ENCODE measurements at places on chromosomes 11 and 22. TPM values are rescaled to one million over a fixed set of nuclear protein-coding genes. Genes with fewer than 3 reads are reported as not detected.

DNA sequence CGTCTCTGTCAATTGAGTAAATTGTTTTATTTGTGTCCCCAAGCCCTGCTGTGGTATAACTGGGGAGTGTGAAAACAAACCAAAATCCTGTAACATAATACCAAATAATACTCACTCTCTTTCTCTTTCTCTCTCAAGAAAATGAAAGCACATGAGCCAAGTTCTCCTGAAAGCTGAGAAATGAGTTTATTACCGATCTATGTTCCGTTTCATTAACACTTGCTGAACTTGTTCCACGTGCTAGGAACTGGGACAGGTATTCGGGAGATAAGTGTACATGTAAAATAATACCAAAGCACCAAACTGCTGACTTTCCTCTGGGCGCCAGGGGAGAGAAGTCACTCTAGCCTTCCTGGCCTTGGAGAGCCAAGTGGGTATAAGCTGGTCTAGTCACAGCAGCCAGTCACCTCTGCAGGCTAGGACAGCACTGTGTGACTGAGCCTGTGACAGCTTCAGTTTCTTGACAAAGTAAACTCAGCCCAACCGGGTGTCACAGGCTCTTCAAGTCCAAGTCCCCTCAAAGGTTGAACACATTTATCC, 23.1 kb downstream of the CD6 start:
- DNase-seq = no peak
- H3K27me3 ChIP-seq = peaks cover 8% of the 10 kb centered on the region
- no peaks in the 10 kb centered on the region for H3K4me1 ChIP-seq
- no peak overlapping the region for H3K4me3 ChIP-seq
- no peak overlapping the region for H3K27ac ChIP-seq
- H3K36me3 ChIP-seq = no peaks in the 10 kb centered on the region

GRCh38 chr11:87232320-87232719, 194.6 kb downstream of the TMEM135 start:
- H3K27ac ChIP-seq = no peak overlapping the region
- no peaks in the 10 kb centered on the region for H3K36me3 ChIP-seq
- H3K27me3 ChIP-seq = no peaks in the 10 kb centered on the region
- no peaks in the 10 kb centered on the region for H3K4me1 ChIP-seq

DNA sequence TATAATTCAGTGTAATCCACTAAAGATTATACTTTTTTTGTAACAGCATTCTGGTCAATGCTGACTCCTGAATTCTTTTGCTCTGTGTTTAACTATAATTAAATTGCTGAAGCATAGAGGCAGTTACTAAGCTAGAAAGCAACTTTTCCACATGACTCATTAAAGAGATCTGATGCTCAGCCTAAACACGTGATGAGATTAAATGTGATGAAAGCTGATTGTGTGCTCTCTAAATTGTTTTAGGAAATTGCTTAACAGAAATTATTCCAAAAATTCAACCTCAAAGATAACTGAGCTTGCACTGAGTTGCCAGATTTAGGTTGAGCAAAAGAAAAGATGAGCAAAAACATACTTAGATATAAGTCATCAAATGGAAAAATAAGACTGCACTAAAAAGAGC, 1033.6 kb downstream of the FAM181B start:
- no peaks in the 10 kb centered on the region for H3K4me1 ChIP-seq
- H3K4me3 ChIP-seq = no peak overlapping the region
- H3K36me3 ChIP-seq = no peaks in the 10 kb centered on the region
- no peaks in the 10 kb centered on the region for H3K27me3 ChIP-seq

DNA sequence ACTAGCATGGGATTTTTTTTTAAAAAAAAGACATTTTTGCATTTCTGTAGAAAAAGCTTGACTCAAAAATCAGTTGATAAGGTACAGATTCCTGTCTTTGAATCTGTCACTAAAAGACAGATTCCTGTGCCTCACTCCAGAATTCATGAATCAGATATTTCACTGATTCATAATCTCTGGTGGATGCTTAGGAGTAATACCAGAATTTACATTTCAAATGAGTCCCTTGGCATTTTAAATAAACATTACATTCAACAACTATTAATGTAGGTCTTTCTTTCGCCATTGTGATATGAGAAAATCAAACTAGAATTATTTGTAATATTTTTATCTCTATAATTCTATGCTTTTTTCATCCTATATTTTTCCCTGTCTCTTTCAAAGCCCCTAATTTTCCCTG, 128.3 kb downstream of the APIP start:
- H3K27ac ChIP-seq = no peak overlapping the region
- H3K4me1 ChIP-seq = peaks cover 2% of the 10 kb centered on the region
- H3K27me3 ChIP-seq = no peaks in the 10 kb centered on the region
- H3K36me3 ChIP-seq = no peaks in the 10 kb centered on the region

GRCh38 chr11:94822080-94822479, 53.9 kb downstream of the AMOTL1 start:
- H3K4me1 ChIP-seq = peaks cover 6% of the 10 kb centered on the region
- H3K27me3 ChIP-seq = no peaks in the 10 kb centered on the region
- no peak overlapping the region for H3K27ac ChIP-seq

DNA sequence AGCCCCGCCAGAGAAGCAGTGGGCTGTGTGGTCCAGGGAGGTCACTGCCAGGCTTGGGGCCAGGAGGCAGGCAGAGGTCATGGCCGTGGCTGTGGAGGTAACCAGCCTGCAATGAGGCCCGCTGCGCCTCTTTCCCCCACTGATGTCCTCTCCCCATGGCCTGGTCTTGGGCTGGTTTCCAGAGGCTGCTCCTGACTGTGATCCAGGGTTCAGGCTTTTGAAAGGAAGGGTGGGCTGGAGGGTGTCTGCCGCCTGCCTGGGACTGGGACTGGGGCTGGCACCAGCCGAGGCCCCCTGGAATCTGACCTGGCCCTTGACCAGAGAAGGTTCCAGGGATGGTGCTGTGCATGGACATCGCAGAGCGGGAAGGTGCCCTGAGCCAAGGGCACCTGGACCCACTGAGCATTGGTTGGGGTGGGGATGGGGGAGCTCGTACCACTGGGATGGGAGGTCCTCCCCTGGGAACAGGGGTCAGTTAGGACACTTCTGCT, 59.6 kb upstream of the THY1 start:
- H3K36me3 ChIP-seq = no peaks in the 10 kb centered on the region
- H3K4me1 ChIP-seq = peaks cover 7% of the 10 kb centered on the region
- no peak overlapping the region for H3K27ac ChIP-seq
- peaks cover 16% of the 10 kb centered on the region for H3K27me3 ChIP-seq
- DNase-seq = no peak
- no peak overlapping the region for H3K4me3 ChIP-seq

- H3K27me3 ChIP-seq = no peaks in the 10 kb centered on the region
- H3K4me1 ChIP-seq = peaks cover 3% of the 10 kb centered on the region
- DNase-seq = no peak
- peak overlapping the region; percentile 27 for H3K27ac ChIP-seq
Measured at GRCh38 chr11:63905179-63905578, 11.8 kb downstream of the RCOR2 start.

- H3K4me1 ChIP-seq = no peaks in the 10 kb centered on the region
- H3K4me3 ChIP-seq = no peak overlapping the region
- H3K27ac ChIP-seq = no peak overlapping the region
- H3K36me3 ChIP-seq = no peaks in the 10 kb centered on the region
- DNase-seq = no peak
Measured at GRCh38 chr22:49053578-49053977, 774.1 kb downstream of the BRD1 start.

DNA sequence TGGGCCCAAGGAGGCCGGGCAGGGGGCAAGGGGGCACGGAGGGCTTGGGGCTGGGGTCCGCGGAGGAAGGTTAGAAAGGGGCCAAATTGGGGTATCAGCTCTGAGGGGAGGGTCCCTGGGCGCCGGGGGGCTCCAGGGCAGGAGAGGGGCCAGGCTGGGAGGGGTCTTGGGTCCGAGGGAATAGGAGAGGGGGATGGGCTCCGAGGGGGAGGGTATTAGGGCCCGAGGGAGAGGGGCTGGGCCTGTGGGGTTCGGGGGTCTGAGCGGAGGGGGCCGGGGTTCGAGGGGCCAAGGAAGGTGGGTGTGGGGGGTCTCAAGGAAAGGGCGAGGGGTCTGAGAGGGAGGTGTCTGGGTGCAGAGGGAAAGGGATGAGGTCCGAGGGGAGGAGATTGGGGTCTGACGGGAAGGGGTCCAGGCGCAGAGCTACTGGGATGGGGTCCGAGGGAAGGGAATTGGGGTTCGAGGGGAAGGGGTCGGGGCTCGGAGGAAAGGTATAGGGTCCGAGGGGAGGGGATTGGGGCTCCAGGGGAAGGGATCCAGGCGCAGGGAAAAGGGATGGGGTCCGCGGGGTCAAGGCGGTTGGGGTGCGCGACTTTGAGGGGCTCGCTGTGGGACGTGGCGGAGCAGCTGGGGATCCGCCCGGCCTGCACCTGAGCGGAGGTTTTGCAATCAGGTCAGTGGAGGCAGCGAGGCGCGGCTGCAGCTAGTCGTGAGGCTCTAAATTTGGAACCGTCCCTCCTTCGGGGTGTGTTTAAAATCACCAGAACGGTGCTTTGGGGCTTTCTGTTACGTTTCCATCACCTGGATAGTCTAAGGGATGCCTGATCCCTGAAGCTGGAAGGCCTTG, 728 bp downstream of the CTTN start:
- no peak for DNase-seq
- peaks cover 2% of the 10 kb centered on the region for H3K36me3 ChIP-seq
- peak overlapping the region; percentile 68 for H3K4me3 ChIP-seq
- H3K4me1 ChIP-seq = peaks cover 13% of the 10 kb centered on the region

DNA sequence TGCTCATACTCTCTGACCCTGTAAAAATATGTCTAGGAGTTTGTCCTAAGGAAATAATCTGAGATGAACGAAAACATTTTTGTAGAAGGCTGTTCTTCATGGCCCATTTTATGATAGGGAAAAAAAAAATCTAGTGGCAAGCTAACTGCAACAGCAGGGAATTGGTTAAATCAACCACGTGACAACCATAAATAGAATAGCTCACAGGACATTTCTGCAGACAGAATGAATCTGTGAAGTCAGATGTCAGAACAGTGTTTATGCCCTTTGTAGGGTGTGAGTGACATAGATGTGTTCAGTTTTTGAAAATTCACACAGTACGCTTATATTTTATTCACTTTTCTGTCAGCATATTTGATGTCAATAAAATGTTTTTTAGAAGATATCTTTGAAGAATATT, 16.1 kb downstream of the ARHGAP1 start:
- H3K27ac ChIP-seq = no peak overlapping the region
- no peaks in the 10 kb centered on the region for H3K27me3 ChIP-seq
- peaks cover 24% of the 10 kb centered on the region for H3K4me1 ChIP-seq
- DNase-seq = no peak
- H3K36me3 ChIP-seq = peaks cover 24% of the 10 kb centered on the region

GRCh38 chr11:46435679-46436078, 44.1 kb upstream of the CHRM4 start:
- no peaks in the 10 kb centered on the region for H3K4me1 ChIP-seq
- H3K36me3 ChIP-seq = peaks cover 10% of the 10 kb centered on the region
- no peak overlapping the region for H3K27ac ChIP-seq
- H3K4me3 ChIP-seq = no peak overlapping the region

The GLYAT gene
- total RNA-seq = not detected

The PHLDA2 gene
- total RNA-seq = 4.1 TPM
